Cardiac fibroblast (primary cell): ENCODE measurements at places on chromosomes 16 and 17.
A peak's percentile ranks its signal among the peaks of the same experiment; 100 is the strongest.

GRCh38 chr16:85235991-85236817, 123.9 kb upstream of the CIBAR2 start:
- DNase-seq, result no peak

GRCh38 chr16:1097800-1098199, 1.8 kb upstream of the C1QTNF8 start:
- DNase-seq, result no peak

- no peak for DNase-seq
Measured at GRCh38 chr17:59676716-59677115, 30.5 kb downstream of the PTRH2 start.

- no peak for DNase-seq
Measured at GRCh38 chr16:63652091-63652490, 1469.8 kb downstream of the CDH11 start.

- DNase-seq, result peak; percentile 8
Measured at GRCh38 chr17:77899498-77899897, 59.0 kb upstream of the TNRC6C start.

- peak; percentile 52 for DNase-seq
Measured at GRCh38 chr16:14289692-14290340, 218.7 kb downstream of the MRTFB start.

GRCh38 chr17:9860851-9861250, 35.1 kb downstream of the GLP2R start:
- no peak for DNase-seq
